ENCODE measurements at places on chromosomes 13 and 19.
A peak's percentile ranks its signal among the peaks of the same experiment; 100 is the strongest.

DNA sequence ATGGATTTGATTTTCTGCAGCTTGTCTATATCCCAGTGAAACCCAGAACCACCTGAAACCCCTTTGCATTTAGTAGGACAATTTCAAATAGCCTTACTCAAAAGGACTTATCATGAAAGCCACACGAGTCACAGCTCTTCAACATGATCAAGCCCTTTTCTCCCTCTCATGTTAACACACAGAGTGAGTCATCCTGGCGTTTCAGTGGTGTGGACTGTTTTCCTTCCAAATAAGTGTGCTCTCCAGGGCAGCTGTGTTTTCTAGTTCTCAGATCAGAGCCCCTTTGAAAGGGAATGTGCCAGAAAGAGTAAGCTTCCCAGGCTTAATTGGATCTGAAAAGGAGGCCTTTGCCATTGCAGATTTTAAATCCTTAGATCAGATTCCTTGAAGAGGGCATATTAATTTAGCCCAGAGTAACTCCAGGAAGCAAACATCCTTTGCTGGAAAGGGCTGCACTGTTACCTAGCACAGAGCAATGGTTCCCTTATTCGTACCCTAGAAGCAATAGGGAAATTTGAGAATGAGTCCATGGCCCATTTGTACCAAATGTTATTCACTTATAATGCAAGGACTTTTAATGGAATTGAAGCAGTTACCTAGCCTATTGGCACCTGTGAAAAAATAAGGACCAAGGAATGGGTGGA is 51.3 kb downstream of the ERICH6B start:
- DNase-seq = peak; percentile 14

- no peak for DNase-seq
Observed at GRCh38 chr19:8148410-8149260, 757 bp downstream of the FBN3 start.

DNA sequence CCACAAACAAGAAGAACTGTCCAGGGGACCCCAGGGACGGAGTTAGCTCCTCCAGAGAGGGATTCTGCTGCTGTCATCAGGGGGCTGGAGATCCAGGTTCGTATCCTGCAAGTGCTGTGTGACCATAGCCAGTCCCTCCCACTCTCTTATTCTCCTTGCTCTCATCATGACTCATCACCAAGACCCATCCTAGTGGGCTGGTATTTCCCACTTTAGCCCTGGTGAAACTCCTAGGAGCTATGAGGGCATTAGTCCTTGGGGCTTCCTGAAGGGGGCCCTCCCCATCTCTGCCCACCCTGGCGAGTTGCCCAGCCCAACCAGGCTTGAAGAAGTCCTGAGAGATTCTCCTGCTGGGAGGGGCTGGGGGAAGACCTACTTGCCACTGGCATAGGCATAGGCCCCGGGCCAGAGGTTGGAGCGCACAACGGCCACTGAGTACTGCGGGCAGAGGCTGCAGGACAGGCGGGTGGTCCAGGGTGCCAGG is 7.5 kb upstream of the DMWD start:
- DNase-seq = no peak

DNA sequence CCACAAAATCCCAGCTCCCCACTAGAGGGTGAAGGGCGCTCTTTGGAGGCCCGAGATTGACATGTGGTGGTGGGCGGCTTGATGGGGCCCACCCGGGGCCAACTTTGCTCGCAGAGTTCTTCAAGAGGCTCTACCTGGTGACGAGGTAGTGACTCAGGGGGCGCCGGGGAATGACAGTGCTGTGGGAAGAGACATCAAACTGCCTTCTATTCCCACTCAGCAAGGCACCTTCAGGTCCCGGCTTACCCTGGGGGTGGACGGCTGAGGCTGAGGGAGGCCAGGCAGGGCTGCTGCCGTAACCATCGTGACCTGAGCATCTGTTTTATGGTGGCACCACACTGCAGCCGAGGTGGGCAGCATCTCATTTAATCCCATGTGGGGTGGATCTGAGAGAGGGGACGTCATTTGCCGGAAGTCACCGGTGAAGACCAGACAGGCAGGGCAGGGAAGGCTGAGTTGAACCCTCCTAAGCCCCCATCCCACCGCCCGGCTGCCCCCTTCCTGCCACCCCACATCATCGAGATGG is 1.6 kb downstream of the LINGO3 start:
- DNase-seq = no peak

- DNase-seq = no peak
Observed at GRCh38 chr13:60433505-60433904, 36.5 kb downstream of the TDRD3 start.

DNA sequence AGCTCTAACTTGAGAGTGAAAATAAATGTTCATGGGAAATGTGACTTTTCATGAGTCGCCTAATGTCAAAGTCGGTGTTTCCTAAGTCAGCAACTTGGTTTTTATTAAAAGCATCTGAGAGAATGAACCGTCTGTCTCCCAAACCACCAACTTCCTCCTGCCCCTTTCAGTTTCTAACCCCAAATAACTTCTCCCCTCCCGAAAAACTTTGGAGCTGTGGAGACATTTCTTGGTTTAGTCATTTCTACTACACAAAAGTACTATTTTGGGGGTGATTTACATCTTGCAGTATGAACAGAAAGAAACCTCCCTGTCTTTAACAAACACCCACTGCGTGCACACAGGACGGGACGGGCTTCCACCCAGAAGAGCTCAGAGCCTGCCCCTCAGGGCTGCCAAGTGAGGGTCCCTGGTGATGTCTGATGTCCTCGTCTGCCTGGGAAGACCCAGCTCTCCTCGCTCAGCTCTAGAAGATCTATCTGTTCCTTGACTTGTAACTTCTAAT is 65.0 kb downstream of the RASA3 start:
- DNase-seq = no peak

DNA sequence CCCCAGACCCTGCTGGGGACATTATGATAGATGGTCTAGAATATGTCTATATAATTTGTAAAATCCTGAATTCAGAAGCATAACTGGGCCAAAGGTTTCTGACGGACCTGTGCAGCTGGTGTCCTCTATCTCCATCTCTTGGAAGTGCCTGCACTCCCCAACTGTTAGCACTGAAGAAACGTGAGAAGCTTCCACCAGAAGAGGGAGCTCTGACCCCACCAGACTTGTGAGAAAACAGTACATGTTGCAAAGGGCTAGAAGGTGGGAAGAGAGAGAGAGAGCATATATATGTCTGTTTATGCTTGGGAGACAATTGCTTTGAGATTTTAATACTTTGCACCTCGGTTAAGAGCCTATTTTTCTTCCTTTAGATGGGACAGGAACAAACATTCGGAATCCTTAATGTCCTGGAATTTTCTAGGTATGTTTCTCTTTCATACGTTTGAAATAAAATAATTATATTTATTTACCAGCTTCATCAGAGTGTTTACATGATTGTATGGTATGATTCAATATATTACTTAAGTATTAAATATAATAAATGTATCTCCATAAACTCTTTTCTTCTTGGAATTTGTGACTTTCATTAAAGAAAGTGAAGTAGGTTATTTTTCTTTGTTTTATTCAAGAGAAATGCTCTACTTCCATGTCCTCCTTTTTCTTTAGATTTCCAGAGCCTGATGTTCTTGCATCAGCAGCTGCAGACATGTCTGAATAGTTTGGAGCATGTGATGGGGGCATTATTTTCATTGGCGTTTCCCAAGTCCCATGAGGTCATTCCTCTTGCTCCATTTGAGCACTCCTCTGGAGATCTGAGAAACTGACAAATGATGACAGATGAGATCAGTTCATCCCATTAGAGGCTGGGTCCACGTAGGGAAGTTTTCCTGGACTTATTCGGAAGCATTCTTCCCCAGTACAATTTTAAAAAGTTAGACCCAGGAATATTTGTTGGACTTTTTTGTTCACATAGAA is 202.9 kb downstream of the ATP8A2 start:
- peak; percentile 77 for DNase-seq

GRCh38 chr13:33289966-33290365 is 4.4 kb upstream of the STARD13 start:
- DNase-seq = no peak

DNA sequence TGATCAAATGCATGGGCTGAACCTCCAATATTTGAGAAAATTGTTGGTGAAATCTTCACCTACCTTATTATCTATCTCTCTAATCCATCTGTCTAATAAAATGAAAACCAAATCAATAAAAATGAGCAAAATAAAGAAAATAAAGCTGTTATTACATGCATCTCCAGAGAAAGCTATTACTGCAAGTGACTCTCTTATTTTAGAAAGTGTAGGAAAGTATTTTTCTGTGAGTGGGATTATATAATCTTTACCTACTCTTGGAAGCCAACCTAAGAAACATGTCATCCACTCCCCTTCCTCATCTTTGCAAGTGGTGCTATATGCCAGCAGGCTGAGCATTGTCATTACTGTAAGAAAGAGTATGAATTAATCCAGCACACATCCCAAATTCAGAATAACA is 191.5 kb upstream of the RFC3 start:
- no peak for DNase-seq

DNA sequence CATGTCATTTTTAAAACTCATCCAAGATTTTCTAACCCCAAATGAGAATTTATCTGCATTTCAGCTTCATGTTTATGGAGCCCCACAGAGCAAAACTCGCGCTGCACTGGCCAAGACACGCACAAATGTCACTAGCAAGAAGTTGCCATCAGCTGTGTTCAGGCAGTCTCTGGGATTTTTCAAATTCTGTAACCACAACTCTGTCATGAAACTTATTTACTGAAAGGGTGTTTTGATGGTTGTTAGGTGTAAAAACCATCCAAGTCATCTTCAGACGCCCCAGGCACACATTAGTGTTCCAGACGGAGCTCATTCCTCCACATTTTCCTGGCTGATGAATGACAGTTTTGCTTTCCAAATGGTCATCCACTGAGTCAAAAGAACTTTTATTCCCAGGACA is 63.4 kb downstream of the SLC7A1 start:
- DNase-seq = no peak

GRCh38 chr13:20331949-20332348 is 99.8 kb upstream of the GJB6 start:
- DNase-seq = no peak

- DNase-seq = no peak
Observed at GRCh38 chr19:45508417-45508860, 1.2 kb downstream of the VASP start.

DNA sequence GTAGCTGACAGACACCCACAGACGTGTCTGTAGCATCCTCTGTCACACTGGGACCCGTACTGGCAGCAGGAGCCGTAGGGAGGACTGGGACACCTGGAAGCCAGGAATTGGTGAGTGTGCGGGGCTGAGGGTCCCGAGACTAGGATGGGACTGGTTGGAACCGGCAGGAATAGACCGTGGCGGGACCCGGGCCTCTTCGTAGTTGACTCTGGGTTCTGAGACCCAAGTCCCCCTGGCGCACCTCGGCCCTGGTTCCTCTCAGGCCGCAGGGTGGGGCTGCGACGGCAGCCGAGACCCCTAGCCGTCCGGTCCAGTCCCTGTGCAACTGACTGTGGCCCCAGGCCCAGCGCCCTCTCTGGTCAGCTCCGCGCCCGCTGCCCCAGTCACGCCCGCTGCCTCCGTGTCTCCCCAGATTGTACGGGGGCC is 64.7 kb downstream of the ZNF823 start:
- no peak for DNase-seq
